ENCODE measurements at places on chromosomes 2 and 18. TPM values are rescaled to one million over a fixed set of nuclear protein-coding genes. Genes with fewer than 3 reads are reported as not detected.

DNA sequence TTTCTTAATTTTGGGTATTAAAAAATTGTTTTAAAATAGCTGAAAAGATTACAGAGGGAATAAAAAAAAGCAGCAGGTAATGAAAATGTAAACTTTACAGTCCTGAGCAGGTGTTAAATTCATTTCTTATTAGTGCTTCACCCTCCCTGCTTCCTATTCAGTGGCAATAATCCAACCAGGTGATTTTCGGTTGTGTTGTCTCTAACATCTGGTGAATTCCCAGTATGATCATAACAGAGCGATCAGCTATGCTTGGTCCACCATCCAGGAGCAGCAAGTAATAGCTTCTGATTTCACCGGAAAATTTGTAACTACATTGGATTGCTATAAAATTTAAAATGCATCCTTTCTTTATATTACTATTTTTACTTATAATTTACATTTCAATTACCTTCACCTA is 673.1 kb downstream of the SOCS6 start:
- DNase-seq: no peak
- H3K4me1 ChIP-seq: peaks cover 2% of the 10 kb centered on the region
- no peak overlapping the region for H3K27ac ChIP-seq

DNA sequence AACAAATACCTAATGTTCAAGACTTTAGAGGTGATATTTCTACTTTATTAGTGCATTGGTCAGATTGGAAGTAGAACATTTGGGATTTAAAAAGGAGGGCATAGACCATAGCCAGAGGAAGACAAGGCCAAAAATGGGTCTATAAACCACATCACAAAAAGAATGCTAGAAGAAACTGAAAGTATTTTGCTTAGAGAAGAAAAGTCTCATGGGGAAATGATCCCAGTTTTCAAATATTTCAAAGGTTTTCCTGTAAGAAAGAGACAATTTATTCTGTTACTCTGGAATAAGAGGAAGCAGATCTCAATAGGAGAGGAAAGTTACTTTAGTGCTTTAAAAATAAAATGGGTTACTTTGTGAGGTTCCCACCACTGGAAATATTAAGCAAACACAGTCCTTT is 341.4 kb downstream of the TNS1 start:
- no peak for DNase-seq
- no peaks in the 10 kb centered on the region for H3K4me1 ChIP-seq
- H3K4me3 ChIP-seq: no peak overlapping the region
- H3K36me3 ChIP-seq: no peaks in the 10 kb centered on the region

GRCh38 chr2:40173276-40173675 is 278.6 kb downstream of the SLC8A1 start:
- no peaks in the 10 kb centered on the region for H3K4me1 ChIP-seq
- no peak for DNase-seq
- no peak overlapping the region for H3K27ac ChIP-seq
- no peaks in the 10 kb centered on the region for H3K36me3 ChIP-seq

The FBXO15 gene
- total RNA-seq: 3.5 TPM
